Stimulated activated CD4-positive, alpha-beta T cell treated with anti-CD3 and anti-CD28 coated beads, Interleukin-12 subunit alpha, Interleukin-12 subunit beta, amount 100 ng/mL, for 24 hours (primary cell): ENCODE measurements at places on chromosomes 1 and 21.

GRCh38 chr1:11562664-11563063 is 83.7 kb downstream of the DISP3 start:
- DNase-seq = no peak

- DNase-seq = no peak
These were observed 31.5 kb downstream of the PALMD start for GRCh38 chr1:99677416-99677815.

DNA sequence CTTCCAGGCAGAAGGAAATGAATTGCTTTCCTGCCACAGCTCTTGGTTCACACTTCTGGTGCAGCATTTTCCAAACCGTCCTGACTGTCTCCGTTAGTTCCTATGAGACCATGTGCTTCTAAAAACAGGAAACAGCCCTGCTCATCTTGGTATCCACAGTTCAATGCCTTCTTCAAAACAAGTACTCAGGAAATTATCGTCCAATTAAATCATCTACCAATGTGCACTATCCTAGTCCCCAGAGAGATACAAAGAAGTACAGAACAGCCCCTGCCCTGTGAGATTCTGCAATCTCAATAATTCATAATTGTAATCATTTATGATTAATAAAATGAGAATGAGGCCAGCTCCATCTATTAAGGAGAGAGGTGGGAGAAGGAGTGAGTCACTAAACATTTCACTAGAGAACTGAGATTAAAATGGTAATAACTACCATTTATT is 11.2 kb downstream of the CLEC20A start:
- no peak for DNase-seq

DNA sequence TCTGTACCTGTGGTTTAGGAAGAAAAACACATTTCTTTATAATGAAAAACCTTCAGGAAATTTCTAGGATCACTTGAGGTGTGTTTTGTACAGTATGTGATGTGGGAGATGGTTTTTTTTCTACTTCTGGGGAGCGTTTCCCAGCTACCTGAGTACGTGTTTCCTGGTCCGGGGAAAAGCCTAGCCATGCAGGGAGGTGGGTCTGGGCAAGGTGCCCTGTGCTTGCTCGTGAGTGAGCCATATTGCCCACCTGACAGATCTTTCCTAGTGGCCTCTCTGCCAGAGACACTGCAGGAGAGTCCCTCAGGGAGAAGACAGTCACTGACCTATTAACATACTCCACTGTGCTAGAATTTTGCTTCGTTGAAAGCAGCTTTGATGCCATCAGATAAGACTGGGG is 41.3 kb downstream of the TRPM2 start:
- no peak for DNase-seq

DNA sequence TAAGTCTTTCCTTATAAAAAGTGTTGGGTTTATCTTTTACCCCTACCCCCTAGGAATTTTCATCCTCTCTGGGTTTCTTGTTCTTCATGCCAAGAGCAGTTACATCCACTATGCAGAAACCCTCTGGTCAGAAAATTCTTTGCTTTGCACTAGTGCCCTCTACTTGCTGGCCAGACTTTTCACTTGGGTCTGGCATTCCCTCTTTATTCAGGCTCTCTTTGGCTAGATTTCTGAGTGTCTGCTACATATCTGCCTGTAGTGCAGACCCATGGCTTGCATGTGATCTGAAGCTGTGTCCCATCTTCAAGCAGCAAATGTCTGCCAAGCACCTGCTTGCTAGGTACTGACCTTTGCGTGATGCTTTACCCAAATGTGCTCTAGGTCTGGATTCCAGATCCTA is 237.0 kb downstream of the GPATCH2 start:
- DNase-seq = no peak

- DNase-seq = no peak
These were observed 261.1 kb downstream of the CAMTA1 start for GRCh38 chr1:7046314-7046713.

- DNase-seq = no peak
These were observed 22.1 kb downstream of the ZBTB17 start for GRCh38 chr1:15953791-15954241.

DNA sequence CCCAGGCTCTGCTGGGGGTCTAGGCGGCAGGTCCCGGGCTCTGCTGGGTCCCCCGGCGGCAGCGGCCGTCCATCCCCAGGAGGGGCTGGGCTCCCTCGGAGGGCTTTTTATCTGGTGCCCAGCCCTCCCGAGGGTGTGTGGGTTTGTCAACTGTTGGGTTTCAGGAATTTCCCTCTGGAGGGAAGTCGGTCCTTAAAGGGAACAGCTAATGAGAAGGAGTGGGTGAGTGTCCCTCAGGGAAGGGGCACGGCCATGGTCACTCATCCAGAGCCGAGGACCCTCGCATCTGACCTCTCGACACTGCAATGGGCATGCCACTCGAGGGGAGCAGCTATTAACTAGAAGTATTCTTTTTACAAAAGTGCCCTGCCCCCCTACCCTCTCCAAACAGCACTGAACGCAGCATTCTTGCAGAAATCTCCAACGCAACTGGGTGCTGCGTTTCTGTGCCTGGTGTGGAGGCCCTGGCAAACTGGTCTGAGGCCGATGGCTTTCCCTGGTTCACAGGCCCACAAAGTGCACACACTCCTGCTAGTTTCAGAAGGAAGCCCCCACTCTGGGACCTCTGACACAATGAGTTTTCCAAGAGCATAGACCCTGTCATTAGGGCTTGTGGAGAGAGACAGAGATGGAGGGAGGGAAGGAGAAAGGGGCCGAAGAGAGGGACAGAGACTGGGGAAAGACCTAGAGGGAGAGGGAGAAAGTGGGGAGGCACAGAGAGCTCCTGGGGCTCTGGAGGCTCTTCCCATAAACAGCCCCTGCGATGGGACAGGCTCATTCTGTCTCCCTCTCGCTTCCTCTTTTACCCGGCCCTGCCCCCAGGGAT is 1.0 kb upstream of the TSPEAR start:
- DNase-seq = no peak

GRCh38 chr1:25848531-25848930 is 10.7 kb downstream of the AUNIP start:
- DNase-seq = no peak

- DNase-seq = no peak
These were observed 1.6 kb downstream of the B3GALT2 start for GRCh38 chr1:193184776-193185175.

- DNase-seq = no peak
These were observed 16.9 kb upstream of the GRHL3 start for GRCh38 chr1:24302209-24302611.

DNA sequence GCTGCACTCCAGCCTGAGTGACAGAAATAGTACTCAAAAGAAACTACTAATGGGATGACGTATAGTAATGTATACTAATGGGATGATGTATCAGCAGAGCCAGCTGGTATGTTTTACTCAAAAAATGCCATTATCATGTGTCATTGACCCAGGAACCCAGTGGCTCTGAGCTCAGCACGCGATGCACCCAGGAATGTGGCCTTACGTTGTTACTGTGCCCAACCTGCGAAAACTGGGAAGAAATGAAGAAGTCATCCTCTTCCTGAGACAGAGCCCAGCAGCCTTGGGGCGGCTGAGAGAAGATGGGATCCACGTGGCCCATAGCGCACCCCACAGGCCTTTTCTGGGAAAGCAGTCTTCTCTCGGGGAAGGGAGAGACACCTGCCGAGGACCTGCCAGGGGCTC is 8.8 kb downstream of the UBE2J2 start:
- no peak for DNase-seq

- DNase-seq = no peak
These were observed 5.9 kb upstream of the FOXJ3 start for GRCh38 chr1:42340901-42341300.

DNA sequence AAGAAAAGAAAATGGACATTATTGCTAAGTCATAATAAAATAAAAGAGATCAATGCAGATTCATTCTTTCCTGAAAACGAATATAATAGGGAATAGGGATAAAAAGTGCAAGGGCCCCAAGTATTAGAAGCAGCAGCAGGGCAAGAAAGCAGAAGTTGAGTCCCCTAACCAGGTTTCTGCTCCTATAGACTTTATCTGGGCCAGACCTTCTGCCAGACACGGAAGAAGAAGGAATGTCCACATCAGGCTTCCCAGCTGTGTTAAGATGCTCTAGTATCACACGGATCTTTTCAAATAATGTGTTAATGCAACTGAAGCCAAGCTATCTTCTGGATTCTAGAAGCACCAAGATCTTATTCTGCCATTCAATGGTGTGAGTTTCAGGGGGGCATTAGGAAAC is 26.9 kb downstream of the CD244 start:
- no peak for DNase-seq
